ENCODE measurements at places on chromosomes 5 and 9. TPM values are rescaled to one million over a fixed set of nuclear protein-coding genes. Genes with fewer than 3 reads are reported as not detected.

Gene ENG
- total RNA-seq, result 18.4 TPM

Gene ENTREP1
- not detected for total RNA-seq

Gene PCDHB11
- not detected for total RNA-seq

Gene ADAMTS16
- not detected for total RNA-seq

Gene CNTFR
- total RNA-seq, result not detected

- H3K27ac ChIP-seq, result no peak overlapping the region
- H3K27me3 ChIP-seq, result peaks cover 58% of the 10 kb centered on the region
- no peaks in the 10 kb centered on the region for H3K36me3 ChIP-seq
- H3K4me3 ChIP-seq, result peak overlapping the region; percentile 76
- peak; percentile 45 for DNase-seq
Observed at GRCh38 chr5:36744773-36745589, 131.6 kb upstream of the NIPBL start.

- H3K4me1 ChIP-seq, result no peaks in the 10 kb centered on the region
- no peaks in the 10 kb centered on the region for H3K27me3 ChIP-seq
- no peaks in the 10 kb centered on the region for H3K36me3 ChIP-seq
- H3K27ac ChIP-seq, result no peak overlapping the region
- DNase-seq, result no peak
Observed at GRCh38 chr9:118570066-118570465, 799.2 kb downstream of the BRINP1 start.

GRCh38 chr9:114811966-114812636 is 6.3 kb upstream of the TNFSF15 start:
- no peak overlapping the region for H3K4me3 ChIP-seq
- no peak for DNase-seq
- H3K36me3 ChIP-seq, result peaks cover 5% of the 10 kb centered on the region
- H3K27ac ChIP-seq, result no peak overlapping the region
- peaks cover 14% of the 10 kb centered on the region for H3K4me1 ChIP-seq

DNA sequence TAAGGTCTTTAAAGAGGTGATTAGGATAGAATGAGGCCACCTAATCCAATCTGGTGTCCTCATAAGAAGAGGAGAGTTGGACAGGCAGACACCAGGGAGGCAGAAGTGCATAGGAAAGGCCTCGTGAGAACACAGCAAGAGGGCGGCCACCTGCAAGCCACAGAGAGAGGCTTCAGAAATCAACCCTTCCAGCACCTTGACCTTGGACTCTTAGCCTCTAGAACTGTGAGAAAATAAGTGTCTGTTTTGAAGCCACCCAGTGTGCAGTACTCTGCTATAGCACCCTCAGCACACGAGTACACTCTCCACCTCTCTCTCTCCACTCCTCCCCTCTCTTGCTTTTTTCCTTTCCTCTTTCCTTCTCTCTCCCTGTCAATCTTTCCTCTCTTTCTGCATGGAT is 26.8 kb downstream of the NIPAL4 start:
- peak overlapping the region; percentile 77 for H3K27ac ChIP-seq
- no peak for DNase-seq
- H3K4me3 ChIP-seq, result no peak overlapping the region

- no peak for DNase-seq
- no peak overlapping the region for H3K4me3 ChIP-seq
- no peaks in the 10 kb centered on the region for H3K36me3 ChIP-seq
- no peak overlapping the region for H3K27ac ChIP-seq
Observed at GRCh38 chr5:132049093-132049492, 11.4 kb upstream of the IL3 start.

All from activated CD8-positive, alpha-beta memory T cell treated with anti-CD3 and anti-CD28 coated beads, Interleukin-2, amount 10 ng/mL, durations not matched to agents 7 days and 5 days (primary cell).